ENCODE measurements at places on chromosomes 3 and 15. TPM values are rescaled to one million over a fixed set of nuclear protein-coding genes. Genes with fewer than 3 reads are reported as not detected.

GRCh38 chr3:142973217-142974009 lies 9.9 kb upstream of the PAQR9 start:
- no peak overlapping the region for H3K4me3 ChIP-seq
- no peak overlapping the region for H3K27ac ChIP-seq
- no peaks in the 10 kb centered on the region for H3K4me1 ChIP-seq
- H3K27me3 ChIP-seq = no peaks in the 10 kb centered on the region
- no peaks in the 10 kb centered on the region for H3K36me3 ChIP-seq

- no peak overlapping the region for H3K27ac ChIP-seq
- DNase-seq = no peak
- no peaks in the 10 kb centered on the region for H3K27me3 ChIP-seq
These were observed 424.1 kb upstream of the RBMS3 start for GRCh38 chr3:28856796-28857195.

GRCh38 chr15:78004222-78004727 lies 73.2 kb downstream of the TBC1D2B start:
- peaks cover 42% of the 10 kb centered on the region for H3K4me1 ChIP-seq
- DNase-seq = no peak
- H3K4me3 ChIP-seq = no peak overlapping the region
- no peaks in the 10 kb centered on the region for H3K27me3 ChIP-seq
- peak overlapping the region; percentile 65 for H3K27ac ChIP-seq

- H3K4me3 ChIP-seq = no peak overlapping the region
- no peaks in the 10 kb centered on the region for H3K4me1 ChIP-seq
- no peak overlapping the region for H3K27ac ChIP-seq
- H3K36me3 ChIP-seq = no peaks in the 10 kb centered on the region
- DNase-seq = no peak
- no peaks in the 10 kb centered on the region for H3K27me3 ChIP-seq
These were observed 10.3 kb upstream of the RYK start for GRCh38 chr3:134260987-134261386.

DNA sequence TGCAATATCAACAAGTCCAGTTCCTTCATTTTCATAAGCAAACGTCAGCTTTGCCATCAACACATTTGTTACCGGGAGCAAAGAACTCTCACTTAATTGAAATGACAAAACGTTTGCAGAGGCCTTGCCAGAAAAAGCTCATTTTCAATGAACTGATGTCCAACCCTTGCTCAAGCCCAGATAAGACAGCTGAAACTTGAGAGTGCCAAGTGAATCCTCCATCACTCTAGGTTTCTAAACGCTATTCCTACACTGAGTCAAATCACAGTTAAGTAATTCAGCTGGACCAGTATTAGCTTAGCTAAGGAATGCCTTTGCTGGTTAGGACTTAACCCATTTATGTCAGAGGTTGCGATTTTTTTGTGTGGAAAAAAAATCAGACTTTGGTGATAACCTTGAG lies 11.5 kb downstream of the CHSY1 start:
- peaks cover 29% of the 10 kb centered on the region for H3K4me1 ChIP-seq
- no peaks in the 10 kb centered on the region for H3K27me3 ChIP-seq
- DNase-seq = no peak
- no peak overlapping the region for H3K4me3 ChIP-seq

DNA sequence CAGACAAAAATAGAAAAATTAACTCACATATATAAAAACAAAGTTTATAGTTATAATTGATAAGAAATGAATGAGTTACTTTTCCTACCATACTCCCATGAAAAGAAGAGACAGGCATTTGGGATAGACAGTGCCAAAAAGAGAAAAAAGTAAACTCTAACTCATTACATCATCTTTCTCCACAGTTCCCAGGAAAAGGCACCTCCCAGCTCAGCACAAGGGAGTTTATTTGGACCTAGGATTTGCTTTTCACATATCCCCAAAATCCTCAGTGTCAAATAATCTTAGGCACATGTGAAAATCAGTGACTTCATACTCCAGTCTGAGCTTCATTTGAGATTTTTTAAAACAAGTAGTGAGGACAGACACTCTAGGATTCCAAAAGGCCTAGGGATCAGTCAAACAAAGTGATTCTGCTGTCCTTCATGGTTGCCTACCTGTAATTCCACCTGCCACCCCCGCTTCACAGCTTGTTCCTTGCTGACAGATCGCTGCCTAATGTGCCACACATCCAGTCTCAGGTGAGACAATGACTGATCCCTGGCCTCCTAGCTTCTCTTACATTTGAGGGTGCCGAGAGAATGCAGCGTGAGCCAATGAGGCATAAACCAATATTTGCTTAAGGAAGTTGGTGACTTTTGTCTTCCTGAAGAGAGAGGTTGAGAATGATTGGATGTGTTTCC lies 573.7 kb downstream of the TBL1XR1 start:
- H3K4me1 ChIP-seq = no peaks in the 10 kb centered on the region
- H3K36me3 ChIP-seq = no peaks in the 10 kb centered on the region
- no peaks in the 10 kb centered on the region for H3K27me3 ChIP-seq
- DNase-seq = no peak
- no peak overlapping the region for H3K27ac ChIP-seq

- no peaks in the 10 kb centered on the region for H3K27me3 ChIP-seq
- no peaks in the 10 kb centered on the region for H3K36me3 ChIP-seq
- no peaks in the 10 kb centered on the region for H3K4me1 ChIP-seq
- H3K27ac ChIP-seq = no peak overlapping the region
- DNase-seq = no peak
These were observed 38.7 kb upstream of the CCDC50 start for GRCh38 chr3:191290311-191291025.

DNA sequence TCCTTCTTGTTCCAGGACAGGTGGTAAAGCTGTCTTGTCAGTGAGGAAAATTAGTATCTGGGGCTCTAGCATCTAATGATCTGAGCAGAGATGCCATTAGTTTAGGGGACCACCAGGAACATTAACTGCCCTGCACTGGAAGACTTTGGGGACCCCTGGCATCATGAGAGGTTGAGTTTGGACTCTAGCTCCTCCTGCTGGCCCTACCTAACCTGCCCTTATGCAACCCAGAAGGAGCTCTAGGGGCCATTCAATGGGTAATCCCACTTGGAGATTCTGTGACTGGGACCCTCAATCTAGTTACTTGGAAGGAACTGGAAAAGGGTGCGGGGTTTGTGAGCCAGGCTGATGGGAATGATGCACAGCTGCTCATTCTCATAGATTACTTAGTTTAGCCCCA lies 451.0 kb downstream of the EPHB1 start:
- no peak for DNase-seq
- H3K36me3 ChIP-seq = no peaks in the 10 kb centered on the region
- no peak overlapping the region for H3K4me3 ChIP-seq
- H3K27ac ChIP-seq = no peak overlapping the region

- no peak overlapping the region for H3K27ac ChIP-seq
- DNase-seq = no peak
- H3K4me1 ChIP-seq = no peaks in the 10 kb centered on the region
These were observed 462.2 kb upstream of the CFAP20DC start for GRCh38 chr3:59512066-59512465.

DNA sequence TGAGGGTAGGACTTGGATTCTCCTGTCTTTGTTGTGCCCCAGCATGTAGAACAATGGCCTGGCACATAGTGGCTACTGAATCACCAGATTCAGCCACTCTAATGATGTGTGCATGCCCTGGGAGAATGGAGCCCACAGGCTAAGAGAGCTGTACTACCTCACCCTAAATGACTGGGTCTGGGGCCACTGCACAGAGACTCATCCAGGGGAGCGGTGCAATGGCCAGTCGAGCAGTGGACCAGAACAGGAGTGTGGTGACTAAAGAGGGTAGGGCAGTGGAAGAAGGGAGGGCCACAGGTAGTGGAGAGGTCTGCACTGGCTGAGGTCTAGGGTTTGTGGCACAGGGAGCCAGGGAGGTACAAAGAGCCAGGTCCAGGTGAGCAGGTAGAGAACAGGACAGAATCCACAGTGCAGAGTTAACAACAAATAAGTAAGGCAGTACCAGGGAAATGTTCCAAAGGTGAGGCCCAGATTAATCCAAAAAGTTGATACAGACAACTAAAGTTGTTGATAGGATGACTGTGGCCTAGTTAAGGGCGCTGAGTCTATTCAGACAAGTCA lies 142.7 kb upstream of the ATP11B start:
- no peaks in the 10 kb centered on the region for H3K4me1 ChIP-seq
- no peak for DNase-seq
- H3K4me3 ChIP-seq = no peak overlapping the region
- H3K36me3 ChIP-seq = no peaks in the 10 kb centered on the region

DNA sequence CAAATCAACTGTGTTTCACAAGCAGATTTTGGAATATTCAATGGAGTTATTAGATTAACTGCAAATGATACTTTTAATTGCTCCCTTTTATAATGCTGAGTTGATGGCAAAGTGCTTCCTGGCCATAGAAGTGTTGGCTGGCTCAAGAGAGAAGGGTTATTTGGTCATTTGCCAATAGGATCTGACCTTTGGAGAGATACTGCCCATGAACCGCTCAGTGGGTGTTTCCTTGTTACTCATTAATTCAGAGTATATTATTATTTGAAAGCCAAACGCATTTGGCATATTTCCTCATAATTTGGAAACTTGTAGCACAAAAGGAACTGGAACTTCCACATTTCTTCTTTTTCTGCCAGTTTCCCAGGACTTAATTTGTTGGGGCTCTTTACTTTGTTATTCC lies 234.7 kb downstream of the CDIN1 start:
- H3K27ac ChIP-seq = no peak overlapping the region
- H3K4me1 ChIP-seq = no peaks in the 10 kb centered on the region
- no peak overlapping the region for H3K4me3 ChIP-seq
- no peaks in the 10 kb centered on the region for H3K27me3 ChIP-seq
- DNase-seq = no peak

- H3K4me1 ChIP-seq = peaks cover 8% of the 10 kb centered on the region
- no peak overlapping the region for H3K4me3 ChIP-seq
- no peak overlapping the region for H3K27ac ChIP-seq
- DNase-seq = no peak
- no peaks in the 10 kb centered on the region for H3K27me3 ChIP-seq
These were observed 40.5 kb upstream of the PDZRN3 start for GRCh38 chr3:73665286-73665685.

- no peaks in the 10 kb centered on the region for H3K36me3 ChIP-seq
- no peaks in the 10 kb centered on the region for H3K27me3 ChIP-seq
- DNase-seq = no peak
- H3K4me3 ChIP-seq = no peak overlapping the region
These were observed 216.0 kb downstream of the TLE3 start for GRCh38 chr15:69881766-69882165.

- H3K36me3 ChIP-seq = no peaks in the 10 kb centered on the region
- no peak for DNase-seq
- H3K4me3 ChIP-seq = no peak overlapping the region
- H3K4me1 ChIP-seq = no peaks in the 10 kb centered on the region
- H3K27me3 ChIP-seq = no peaks in the 10 kb centered on the region
These were observed 27.5 kb upstream of the RARB start for GRCh38 chr3:25400587-25400986.

- no peak for DNase-seq
- peaks cover 14% of the 10 kb centered on the region for H3K4me1 ChIP-seq
- no peaks in the 10 kb centered on the region for H3K27me3 ChIP-seq
- no peak overlapping the region for H3K27ac ChIP-seq
- H3K36me3 ChIP-seq = no peaks in the 10 kb centered on the region
These were observed 521.1 kb downstream of the PLOD2 start for GRCh38 chr3:145639875-145640274.

GRCh38 chr3:65713016-65713415 lies 325.7 kb downstream of the MAGI1 start:
- no peak overlapping the region for H3K4me3 ChIP-seq
- no peak for DNase-seq
- H3K27ac ChIP-seq = peak overlapping the region; percentile 75
- no peaks in the 10 kb centered on the region for H3K27me3 ChIP-seq
- peaks cover 10% of the 10 kb centered on the region for H3K4me1 ChIP-seq
- no peaks in the 10 kb centered on the region for H3K36me3 ChIP-seq

DNA sequence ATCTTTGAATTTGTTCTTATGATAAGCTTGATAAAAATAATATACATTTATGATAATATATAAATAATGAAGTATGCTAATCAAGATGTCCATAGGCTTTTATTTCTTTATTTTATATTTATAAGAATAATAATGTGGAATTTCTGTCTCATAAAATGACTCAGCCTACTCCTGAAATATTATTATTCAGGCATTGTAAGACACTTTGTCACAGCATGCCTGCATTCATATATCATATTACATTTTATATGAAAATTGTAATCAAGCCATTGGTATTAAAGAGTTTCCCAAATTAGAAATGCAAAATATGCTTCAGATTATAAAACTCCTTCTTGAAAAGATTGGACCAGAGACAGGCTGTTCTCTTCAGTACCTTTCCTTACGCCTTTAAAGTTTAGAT lies 1303.7 kb upstream of the CADM2 start:
- H3K27me3 ChIP-seq = no peaks in the 10 kb centered on the region
- no peak overlapping the region for H3K27ac ChIP-seq
- no peak overlapping the region for H3K4me3 ChIP-seq
- H3K36me3 ChIP-seq = no peaks in the 10 kb centered on the region
- H3K4me1 ChIP-seq = no peaks in the 10 kb centered on the region
- DNase-seq = no peak

GRCh38 chr3:184134746-184135148 lies 411 bp upstream of the EIF2B5 start:
- no peak for DNase-seq
- H3K27ac ChIP-seq = peak overlapping the region; percentile 87
- H3K4me1 ChIP-seq = peaks cover 13% of the 10 kb centered on the region
- H3K4me3 ChIP-seq = peak overlapping the region; percentile 83
- no peaks in the 10 kb centered on the region for H3K27me3 ChIP-seq
- H3K36me3 ChIP-seq = peaks cover 10% of the 10 kb centered on the region

- no peak overlapping the region for H3K4me3 ChIP-seq
- no peak overlapping the region for H3K27ac ChIP-seq
- no peaks in the 10 kb centered on the region for H3K36me3 ChIP-seq
- no peak for DNase-seq
- H3K4me1 ChIP-seq = no peaks in the 10 kb centered on the region
These were observed 38.6 kb upstream of the RBMS3 start for GRCh38 chr3:29242296-29242695.

- no peak for DNase-seq
- H3K4me1 ChIP-seq = peaks cover 18% of the 10 kb centered on the region
- H3K27ac ChIP-seq = no peak overlapping the region
These were observed 1.6 kb downstream of the MPI start for GRCh38 chr15:74891469-74891868.

DNA sequence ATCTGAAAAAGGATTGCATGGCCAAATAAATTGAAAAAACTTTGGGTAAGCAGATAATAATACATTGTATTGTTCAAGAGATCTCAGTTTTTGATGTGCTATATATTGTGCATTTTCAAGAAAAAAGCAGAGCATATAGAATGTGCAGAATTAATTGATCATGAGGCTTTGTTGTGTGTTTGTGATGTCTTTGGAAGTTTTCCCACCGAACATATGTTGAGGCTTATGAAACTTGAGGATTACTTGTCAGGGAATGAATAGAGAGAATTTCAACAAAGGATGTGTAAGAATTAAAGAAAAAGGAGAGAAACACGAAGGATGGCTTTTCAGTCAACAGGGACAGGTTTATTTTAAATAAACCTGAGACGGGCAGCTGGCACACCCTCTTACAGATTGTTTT lies 232.5 kb upstream of the POU1F1 start:
- no peaks in the 10 kb centered on the region for H3K27me3 ChIP-seq
- H3K4me1 ChIP-seq = no peaks in the 10 kb centered on the region
- no peak overlapping the region for H3K27ac ChIP-seq
- no peak overlapping the region for H3K4me3 ChIP-seq

The ZBTB20 gene
- total RNA-seq = 120 TPM

The CORO2B gene
- total RNA-seq = 4.3 TPM

The ITIH1 gene
- total RNA-seq = not detected

The C3orf20 gene
- total RNA-seq = not detected

The CPLX3 gene
- total RNA-seq = not detected

The GCNT3 gene
- total RNA-seq = not detected

The CD47 gene
- 80.4 TPM for total RNA-seq

The FBXO40 gene
- not detected for total RNA-seq

The SAMD7 gene
- total RNA-seq = not detected

The SYNPR gene
- total RNA-seq = not detected

The DTWD1 gene
- 14.5 TPM for total RNA-seq

The NDN gene
- total RNA-seq = 30.6 TPM

The SLC12A1 gene
- total RNA-seq = 0.68 TPM
